Uterus (tissue), 4 donors: ENCODE measurements at places on chromosomes 2 and 18. TPM values are rescaled to one million over a fixed set of nuclear protein-coding genes. Genes with fewer than 3 reads are reported as not detected.

DNA sequence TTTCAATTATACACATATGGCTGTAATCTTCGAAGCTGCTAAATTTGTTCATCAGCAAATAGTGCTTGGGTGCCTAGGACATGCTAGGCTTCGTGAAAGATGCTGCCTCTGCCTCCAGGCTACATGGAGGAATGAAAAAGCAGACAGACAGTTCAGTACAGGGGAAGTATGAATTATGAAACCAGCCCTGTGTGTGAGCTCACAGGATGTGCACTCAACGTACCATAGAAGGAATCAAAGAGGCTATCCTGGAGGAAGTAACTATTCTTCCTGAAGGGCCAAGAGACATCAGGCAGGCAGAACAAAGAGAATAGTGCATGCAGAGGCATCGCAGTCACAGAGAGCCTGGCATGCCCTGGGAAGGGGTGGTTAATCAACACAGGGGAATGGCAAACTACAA is 61.4 kb downstream of the DYM start:
- DNase-seq, result no peak

GRCh38 chr18:71374294-71375000 is 1085.6 kb downstream of the SOCS6 start:
- no peak for DNase-seq

DNA sequence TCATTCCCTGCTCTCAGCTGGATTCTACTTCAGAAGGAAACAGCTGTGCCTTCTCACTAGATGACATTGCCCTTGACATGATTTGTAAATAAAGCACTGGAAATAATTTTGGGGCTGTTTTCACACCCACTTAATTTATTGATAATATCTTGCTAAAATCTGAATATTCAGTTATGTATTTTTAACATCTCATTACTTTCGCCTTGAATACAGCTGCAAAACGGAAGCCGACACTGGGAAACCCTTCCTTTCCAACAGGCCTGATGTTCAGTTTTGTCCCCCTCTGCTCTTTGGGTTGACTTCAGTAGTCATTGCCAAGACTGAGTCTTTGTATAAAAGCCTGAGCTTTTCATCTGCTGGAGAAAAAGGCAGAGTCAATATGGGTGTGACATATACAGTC is 82.7 kb downstream of the DOCK10 start:
- no peak for DNase-seq

- DNase-seq, result no peak
These were observed 124.7 kb upstream of the SERPINE2 start for GRCh38 chr2:224163566-224164307.

DNA sequence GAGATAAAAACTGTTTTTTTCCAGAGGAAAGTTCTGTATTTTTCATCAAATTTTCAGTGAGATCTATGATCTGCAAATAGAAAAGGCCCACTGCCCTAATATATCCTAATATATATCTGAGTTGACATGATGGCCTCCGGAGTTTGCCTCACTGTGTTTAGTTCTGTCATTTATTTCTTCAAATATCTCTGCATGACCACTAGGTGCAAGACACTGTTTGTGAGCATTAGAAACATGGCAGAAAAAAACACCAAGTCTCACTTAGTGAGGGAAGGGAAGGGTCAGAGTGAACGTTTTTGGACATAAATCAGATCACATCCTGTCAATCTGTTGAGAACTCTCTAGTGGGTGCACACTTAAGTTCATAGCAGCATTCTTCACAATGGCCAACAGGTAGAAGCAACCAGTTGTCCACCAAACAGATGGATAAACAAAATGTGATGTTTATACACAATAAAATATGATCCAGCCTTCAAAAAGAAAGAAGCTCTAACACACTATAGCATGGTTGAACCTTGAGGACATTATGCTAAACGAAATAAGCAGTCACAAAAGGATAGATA is 53.4 kb downstream of the SPIRE1 start:
- DNase-seq, result no peak

Gene SKA1
- total RNA-seq, result 5.5 TPM

Gene PSMA8
- not detected for total RNA-seq
